Stimulated activated CD8-positive, alpha-beta memory T cell treated with anti-CD3 and anti-CD28 coated beads, Interleukin-4, amount 100 ng/mL, for 1 hour (primary cell): ENCODE measurements at places on chromosomes 7 and 10.

- no peak for DNase-seq
Measured at GRCh38 chr10:71359364-71360046, 37.2 kb upstream of the CDH23 start.

GRCh38 chr7:137909042-137909441 lies 62.3 kb upstream of the DGKI start:
- no peak for DNase-seq

GRCh38 chr10:128254476-128254875 lies 128.3 kb upstream of the MKI67 start:
- DNase-seq, result no peak

DNA sequence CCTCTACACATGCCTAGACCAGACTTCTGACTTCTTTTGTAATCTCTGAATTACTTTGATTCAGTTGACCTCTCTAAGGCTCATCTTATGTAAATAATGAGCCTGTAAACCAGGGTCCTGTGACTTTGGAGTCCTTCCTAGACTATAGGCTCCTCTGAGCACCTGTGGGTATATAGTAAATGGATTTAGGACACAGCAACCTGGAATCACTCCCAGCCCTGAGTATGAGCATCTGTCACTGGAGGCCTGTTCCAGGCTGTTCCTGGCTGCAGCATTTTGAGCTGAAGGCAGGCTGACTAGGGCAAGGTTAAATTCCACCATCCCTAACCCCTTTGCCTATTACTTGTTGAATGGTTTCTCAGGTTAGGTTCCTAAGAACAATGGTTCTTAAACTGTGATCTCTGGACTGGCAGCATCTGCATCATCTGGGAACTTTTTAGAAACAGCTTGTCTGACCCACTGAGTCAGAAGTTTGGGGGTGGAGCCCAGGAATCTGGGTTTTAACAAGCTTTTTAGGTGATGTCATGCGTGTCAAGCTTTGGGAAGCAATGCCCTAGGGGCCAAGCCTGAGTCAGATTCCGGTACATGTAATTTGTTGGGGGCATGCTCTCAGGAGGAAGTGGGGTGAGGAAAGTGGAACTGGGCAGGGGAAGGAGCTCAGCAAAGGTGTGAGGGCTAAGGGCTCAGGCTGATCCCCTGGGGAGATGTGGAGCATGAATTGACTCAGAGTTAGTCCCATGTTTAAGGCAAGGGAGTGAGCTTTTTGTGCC lies 28.2 kb downstream of the MINDY4 start:
- no peak for DNase-seq

DNA sequence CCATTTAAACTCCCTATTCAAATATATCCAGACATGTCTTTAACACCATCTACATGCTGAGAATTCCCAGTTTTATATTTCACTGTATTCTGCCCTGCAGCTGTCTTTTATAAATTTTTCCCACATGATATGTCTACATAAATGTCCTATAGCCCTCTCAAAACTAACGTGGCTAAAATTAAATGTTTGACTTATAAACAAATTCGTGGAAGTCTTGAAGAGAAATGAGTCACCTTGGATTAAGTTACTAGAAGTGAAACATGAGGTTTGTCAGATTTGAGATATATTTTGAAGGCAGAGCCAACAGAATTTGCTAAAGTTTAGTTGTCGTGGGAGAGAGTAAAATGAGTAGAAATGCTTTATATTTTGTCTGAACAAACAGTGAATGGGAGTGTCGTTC lies 386.9 kb upstream of the CNTNAP2 start:
- no peak for DNase-seq

GRCh38 chr7:79810916-79811315 lies 323.7 kb upstream of the GNAI1 start:
- no peak for DNase-seq
